ENCODE measurements at places on chromosomes 7 and 10.

- DNase-seq: no peak
Observed at GRCh38 chr10:130968964-130969363, 342.6 kb downstream of the TCERG1L start.

- DNase-seq: no peak
Observed at GRCh38 chr10:11673346-11674280, 62.2 kb upstream of the USP6NL start.

DNA sequence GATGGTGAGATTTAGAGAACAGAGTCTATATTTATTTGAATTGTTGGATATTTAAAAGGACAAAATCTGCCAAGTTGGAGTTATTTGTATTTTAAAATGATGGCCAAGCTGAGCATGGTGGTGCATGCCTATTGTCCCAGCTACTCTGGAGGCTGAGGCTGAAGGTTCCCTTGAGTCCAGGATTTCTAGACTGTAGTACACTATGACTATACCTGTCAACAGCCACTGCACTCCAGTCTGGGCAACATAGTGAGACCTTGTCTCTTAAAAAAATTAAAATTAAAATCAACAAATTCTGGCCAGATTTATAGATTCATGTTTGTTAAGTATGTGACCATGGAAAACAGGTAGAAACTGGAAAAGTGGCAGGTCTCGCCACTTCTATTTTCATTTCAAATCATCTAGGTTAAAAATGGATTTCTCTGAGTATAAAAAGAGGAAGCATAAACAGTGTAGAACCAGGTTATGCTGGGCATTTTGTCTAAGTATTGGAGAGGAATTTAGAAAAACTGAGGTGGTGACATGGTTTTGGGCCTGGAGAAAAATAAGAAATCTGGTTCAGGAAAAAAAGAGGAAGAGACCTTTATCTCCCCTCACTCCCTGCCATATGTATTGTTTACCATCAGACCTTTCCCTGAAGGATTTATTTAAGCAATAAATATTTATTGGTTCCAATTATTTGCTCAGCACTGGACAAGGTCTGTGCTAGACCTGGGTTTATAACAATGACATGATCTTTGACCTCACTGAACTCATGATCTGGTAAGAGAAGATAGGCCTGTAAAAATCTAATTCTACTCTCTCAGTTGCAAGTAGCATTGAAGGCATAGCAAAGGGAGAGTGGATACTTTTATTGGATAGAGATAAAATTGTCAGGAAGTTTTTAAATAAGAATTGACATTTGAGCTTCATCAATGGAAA lies 134.2 kb downstream of the TSPAN12 start:
- DNase-seq: no peak

GRCh38 chr7:27944643-27945042 lies 204.7 kb downstream of the TAX1BP1 start:
- no peak for DNase-seq

GRCh38 chr7:24637706-24638105 lies 64.5 kb downstream of the PALS2 start:
- DNase-seq: no peak
